Fibroblast of upper back skin (primary cell): ENCODE measurements at places on chromosomes 12 and 14.

- DNase-seq: no peak
These were observed 63.8 kb downstream of the MVK start for GRCh38 chr12:109637348-109637747.

DNA sequence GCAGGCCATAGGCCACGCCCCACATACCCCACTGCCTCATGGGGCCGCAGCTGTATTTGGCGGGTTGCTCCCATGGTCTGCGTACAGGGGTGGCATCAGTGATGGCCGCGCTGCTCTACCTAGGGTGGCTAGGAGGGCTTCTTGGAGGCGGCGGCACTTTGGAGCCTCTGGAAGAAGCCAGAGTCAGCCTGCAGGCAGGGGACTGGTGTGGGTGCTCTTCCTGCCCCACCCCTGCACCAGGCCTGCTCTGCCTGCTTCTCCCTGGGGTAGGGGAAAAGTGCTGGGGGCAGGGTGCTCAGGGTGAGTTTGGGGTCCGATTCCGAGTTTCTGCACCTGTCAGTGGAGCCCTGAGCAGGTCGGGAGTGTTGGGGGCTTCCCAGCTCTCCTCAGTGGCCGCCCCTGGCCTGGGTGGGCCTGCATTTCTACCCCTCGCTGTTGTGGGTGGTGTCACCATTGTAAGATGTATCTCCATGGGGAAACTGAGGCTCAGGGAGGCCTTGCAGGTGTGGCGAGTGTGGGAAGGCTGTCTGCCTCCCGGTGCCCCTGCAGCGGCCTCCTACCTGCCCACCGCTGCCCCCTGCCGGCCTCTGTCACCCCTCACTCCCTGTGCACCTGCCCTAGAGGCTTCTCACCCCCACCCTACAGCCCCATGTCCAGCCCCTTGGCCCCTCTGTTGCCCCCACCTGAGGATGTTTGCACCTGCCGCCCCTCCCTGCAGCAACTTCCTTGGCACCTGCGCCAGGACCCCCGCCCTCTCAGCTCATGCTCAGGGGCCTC lies 5.5 kb downstream of the CEP170B start:
- DNase-seq: no peak

- no peak for DNase-seq
These were observed 4.0 kb upstream of the ARF3 start for GRCh38 chr12:48961331-48961730.

DNA sequence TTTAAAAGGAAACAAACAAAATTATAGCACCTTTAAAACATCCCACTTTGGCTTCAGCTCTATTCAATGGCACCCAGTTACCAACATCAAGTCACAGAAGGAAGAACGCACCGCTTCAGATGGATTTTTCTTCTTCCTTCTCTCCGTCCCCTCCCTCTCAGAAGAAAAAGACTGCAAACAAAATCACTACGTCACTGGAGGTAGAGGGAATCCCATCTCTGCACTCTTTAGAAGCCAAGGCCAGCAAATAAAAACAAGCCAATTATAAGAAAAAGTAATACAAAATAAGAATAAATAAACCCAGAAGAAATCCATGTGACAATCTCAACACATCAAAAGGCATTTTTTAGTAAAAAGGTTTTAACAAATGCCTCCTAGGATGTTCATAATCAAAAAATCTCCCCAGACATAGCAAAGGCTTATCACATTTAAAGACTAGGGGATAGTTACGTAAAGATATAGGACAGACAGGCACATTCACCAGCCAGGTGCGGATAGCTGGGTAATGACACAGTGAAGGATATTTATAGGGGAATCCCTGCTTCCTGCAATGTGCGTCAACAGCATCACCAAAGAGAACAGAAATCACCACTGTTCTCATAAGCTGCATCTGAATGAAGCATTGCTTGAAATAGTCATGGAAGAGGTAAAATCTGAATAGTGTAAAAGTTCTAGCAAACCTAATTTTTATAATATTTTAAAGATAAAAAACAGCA lies 89.4 kb downstream of the R3HDM2 start:
- DNase-seq: no peak

DNA sequence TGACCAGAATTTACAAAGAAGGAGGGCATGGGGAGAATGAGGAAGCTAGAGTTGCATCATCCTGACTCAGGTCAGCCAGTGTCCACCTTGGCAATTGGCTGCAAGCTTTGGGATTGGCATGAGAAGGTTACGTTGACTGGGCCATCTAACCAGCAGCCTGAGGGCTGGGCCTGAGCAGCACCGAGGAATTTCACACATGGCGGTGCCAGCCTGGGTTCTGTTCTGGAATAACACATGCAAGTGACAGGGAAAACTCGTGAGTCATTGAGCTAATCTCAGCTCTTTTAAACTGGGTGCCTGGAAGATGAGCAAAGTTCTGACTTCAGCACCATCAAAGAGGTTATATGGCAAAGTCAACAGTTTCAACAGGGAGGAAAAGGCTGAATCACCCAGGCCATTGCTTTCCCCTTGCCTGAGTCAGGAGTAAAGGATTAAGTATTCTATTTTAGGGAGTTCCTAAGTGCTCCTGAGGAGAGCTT lies 543.2 kb upstream of the TBX3 start:
- DNase-seq: peak; percentile 90

DNA sequence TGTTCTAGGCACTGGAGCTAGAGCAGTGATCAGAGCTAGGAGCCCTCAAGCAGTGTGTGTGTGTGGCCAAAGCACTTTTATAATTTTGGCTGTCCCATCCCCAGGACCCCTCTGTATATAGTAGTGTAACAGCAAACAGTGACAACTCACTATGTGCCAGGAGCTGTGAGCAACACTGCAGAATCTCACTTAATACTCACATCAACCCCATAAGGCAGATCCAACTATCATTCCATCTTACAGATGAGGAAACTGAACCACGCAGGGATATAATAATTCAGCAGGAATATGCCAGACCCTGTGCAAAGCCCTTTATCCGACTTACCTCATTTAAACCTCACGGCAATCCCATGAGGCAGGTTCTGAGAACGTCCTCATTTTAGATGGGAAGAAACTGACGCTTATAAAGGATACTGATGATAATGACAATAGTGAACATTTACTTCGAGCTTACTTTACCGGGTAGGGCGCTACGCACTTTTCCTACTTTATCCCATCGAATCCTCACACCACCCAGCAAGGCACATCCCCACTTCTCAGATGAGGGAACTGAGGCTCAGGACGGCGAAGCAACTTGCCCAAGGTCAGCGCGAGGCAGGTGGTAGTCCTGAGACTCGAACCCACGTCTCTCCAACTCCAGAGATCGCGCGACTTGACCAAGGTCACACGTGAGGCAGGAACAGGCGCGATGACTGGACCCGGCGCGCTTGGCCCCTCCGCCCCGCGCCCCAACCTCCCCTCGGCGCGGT lies 687 bp downstream of the RAB35 start:
- DNase-seq: peak; percentile 36

DNA sequence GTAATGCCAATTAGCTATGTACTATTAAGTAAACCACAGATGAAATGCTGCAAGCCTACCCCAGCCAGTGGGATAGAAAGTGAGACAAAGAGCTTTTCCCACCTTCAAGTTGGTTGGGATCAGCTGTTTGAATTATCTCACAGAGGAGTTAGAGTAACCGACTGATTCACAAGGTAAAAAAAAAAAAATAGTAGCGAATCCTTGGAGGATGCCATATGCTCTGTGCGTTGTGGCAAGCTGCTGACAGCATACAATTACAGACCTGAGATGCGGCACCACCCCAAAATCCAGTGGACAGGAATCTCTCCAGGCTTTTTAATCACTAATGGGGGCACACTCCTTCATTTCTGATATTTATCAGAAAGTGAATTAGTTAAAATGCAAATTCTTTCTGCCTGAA lies 157.0 kb upstream of the RMST start:
- DNase-seq: no peak

DNA sequence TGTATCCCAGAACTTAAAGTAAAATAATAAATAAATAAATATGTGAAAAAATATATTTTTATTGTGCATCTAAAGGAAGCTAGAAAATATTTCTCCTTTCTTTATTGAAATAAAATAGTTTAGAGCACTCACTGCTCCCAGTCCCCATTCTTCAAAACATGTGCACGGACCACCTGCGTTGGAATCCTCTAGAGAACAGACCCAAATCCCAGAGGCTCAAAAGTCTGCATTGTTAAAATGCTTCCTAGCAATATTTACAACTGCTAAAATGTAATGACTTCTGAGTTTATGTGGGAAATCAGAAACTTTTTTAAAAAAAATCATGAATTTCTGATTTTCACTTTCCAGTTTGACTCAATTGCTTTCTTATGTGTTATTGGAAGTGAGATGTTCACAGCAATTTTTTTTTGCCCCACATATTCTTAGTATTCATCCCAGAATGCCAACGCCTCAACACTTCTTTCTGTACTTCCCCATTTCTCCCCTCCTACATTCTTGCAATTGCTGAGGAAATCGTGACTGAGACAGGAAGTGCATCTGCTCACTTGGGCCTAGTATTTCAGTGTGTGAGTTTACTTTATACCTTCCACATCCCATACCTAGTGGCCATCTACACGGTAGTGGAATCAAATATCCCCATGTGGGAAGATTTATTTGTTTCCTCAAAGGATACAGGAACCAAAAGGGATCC lies 116.0 kb upstream of the FLRT2 start:
- DNase-seq: peak; percentile 25

- DNase-seq: peak; percentile 12
These were observed 2.2 kb upstream of the OAS1 start for GRCh38 chr12:112904571-112904970.

GRCh38 chr12:12376646-12377448 lies 20.0 kb downstream of the BORCS5 start:
- DNase-seq: peak; percentile 81

GRCh38 chr12:100391856-100392255 lies 35.0 kb downstream of the SLC17A8 start:
- DNase-seq: no peak

GRCh38 chr12:32139064-32139421 lies 32.4 kb downstream of the BICD1 start:
- DNase-seq: no peak

GRCh38 chr12:89101440-89101839 lies 250.9 kb downstream of the DUSP6 start:
- DNase-seq: no peak

DNA sequence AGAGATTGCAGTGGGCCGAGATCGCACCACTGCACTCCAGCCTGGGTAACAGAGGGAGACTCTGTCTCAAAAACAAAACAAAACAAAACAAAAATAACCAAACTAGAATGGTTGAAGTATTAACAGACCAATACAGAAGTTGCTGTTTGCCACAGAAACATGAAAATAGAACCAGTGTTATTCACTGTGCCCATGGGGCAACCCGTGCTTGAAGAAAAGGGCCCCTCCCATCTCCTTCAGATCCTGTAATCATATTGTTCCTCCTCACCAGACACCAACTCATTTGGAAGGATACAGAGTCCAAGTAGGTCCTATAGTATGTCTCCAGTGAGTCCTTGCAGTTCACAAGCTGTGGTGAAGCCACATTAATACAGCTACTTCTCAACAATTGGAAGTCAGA lies 30.9 kb downstream of the SLC35F4 start:
- DNase-seq: no peak

DNA sequence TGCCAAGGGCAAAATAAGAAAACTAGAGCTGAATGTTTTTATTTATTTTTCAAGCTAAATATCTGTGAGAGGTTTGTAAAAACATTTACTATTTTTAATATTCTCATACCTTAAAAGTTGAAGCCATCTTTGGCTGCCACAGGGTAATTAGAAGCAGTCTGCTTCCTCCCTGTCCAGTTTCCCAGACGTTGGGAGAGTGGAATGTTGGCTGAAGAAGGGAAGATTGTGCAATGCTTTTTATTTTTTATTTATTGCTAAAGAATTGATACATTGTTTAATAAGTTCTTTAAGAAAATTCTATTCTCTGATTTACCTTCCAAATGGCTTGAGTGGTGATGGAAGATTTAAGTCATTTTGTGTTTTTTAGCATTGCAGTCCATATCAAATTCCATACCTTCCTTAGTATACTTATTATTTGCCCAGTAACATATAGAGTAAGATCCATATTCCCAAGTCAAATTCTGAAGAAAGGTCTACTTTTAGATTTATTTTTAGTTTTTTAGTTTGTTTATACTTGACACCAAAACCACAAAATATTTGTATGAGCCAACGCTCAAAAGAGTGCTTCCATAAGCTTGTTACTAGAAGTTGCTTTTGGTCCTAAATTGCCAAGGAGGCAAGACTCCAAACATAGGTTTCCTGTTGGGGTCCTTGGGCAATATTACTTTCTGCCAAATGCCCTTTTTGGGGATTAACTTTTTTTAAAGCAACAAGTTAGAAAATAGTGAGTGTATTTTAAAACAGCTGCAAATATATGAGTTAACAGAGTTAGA lies 124.0 kb upstream of the CPM start:
- peak; percentile 78 for DNase-seq

DNA sequence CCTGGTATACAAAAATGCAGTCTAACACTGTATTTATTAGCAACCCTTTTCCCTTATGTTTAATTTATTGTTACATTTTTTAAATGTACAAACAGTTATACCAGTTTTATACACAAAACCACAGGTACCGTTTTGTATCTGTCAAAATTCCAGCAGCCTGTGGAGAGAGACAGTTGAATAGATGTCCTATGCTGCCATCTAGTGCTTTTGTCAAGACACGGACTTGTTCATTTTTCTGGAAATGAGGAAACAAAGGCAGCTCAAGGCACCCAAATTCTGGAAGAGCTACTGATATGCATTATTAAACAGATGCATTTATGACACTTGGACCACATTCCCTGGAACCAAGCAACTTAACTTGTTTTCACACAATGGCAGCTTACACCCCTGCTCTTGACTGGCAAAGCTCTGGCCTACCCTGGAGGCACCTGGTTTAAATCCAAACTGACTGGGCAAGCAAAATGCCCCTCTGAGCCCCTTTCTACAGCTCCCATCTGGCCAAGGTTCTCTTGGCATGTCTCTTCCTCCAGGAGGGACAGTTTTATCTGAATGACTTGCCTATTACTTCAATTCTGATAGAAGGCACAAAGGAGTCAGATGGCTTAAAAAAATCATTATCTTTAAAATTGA lies 286.9 kb upstream of the PRKD1 start:
- DNase-seq: peak; percentile 80

GRCh38 chr12:65278576-65279368 lies at the start of gene MSRB3:
Gene MSRB3, plus strand, starts transcription at chr12:65278683. Its CDS starts 29,897 bp downstream, at chr12:65308580.
- peak; percentile 83 for DNase-seq

GRCh38 chr14:61872452-61872851 lies 110.2 kb downstream of the SNAPC1 start:
- DNase-seq: no peak

DNA sequence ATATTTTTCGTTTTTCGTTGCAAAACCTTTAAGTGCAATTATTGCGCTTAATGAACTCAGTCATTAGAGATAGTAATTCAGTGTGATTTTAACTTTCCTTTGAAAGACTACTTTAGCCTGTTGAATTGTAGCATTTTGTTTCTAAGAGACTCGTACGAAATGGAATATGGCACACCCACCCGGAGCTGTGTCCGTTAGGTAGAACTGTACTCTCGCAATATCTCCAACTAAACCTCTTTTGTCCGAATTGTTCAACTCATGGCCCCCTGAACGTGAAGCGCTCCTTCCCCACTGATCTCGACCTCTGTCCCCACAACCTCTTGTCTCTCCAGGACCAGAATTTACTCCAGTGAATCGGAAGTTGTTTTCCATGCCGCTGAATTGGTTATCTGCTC lies 800 bp downstream of the PCNX4 start:
- peak; percentile 41 for DNase-seq
